ENCODE measurements at places on chromosomes 16 and 17. TPM values are rescaled to one million over a fixed set of nuclear protein-coding genes. Genes with fewer than 3 reads are reported as not detected.
A peak's percentile ranks its signal among the peaks of the same experiment; 100 is the strongest.

GRCh38 chr17:29045026-29045425 is 2.1 kb downstream of the PIPOX start:
- no peak for DNase-seq

CCDC102A gene
- 33.1 TPM for total RNA-seq

PRAC2 gene
- total RNA-seq, result 5.0 TPM

DNA sequence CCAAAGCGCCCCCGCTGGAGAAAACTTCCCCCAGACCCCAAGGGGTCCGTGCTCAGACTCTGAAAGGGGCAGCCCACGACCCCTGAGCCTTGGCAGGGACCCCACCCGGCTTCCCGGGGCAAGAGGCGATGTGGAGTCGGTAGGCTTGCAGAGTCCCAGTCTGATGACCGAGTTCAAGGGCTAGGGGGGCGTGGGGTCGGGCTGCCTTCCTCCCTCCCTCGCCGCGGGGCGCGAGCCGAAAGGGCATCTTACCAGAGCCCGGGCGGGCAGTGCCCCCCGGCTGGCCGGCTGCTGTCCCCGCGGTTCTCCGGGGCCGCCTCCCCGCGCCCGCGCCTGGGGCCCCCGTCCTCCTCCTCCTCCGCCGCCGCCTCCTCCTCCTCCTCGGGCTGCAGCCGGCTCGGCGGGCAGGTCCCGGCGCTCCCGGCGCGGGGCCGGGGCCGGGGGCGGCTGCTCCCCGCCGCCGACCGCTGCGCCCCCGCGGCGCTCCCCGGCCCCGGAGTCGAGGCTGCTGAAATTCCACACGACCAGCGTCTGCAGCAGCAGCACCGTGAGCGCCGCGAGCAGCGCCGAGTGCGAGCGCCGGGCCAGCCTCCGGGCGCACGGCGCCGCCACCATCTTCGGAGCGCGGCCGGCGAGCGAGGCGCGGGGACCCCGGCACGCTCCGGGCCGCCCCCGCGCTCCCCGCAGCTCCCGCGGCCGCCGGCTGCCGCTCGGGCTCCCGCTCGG is 415 bp downstream of the XYLT1 start:
- DNase-seq, result no peak

GPR179 gene
- total RNA-seq, result not detected

DNA sequence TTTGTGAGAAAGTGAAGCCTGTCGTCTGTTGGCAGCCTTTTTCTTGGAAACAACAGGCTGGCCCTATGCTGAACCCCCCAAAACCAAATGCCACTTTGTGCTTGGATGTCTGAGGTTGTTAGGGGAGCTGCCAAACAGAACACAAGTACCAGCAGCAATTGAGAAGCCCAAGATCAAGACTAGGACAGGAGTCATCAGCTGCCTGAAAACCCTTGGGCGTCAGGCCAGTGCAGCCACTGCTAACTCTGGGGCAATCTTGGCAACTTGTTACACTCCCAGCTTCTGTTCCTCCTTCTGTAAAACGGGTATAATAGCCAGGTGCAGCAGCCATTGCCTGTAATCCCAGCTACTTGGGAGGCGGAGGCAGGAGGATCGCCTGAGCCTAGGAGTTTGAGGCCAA is 9.3 kb upstream of the LRRC59 start:
- no peak for DNase-seq

FLII gene
- 203 TPM for total RNA-seq

DNA sequence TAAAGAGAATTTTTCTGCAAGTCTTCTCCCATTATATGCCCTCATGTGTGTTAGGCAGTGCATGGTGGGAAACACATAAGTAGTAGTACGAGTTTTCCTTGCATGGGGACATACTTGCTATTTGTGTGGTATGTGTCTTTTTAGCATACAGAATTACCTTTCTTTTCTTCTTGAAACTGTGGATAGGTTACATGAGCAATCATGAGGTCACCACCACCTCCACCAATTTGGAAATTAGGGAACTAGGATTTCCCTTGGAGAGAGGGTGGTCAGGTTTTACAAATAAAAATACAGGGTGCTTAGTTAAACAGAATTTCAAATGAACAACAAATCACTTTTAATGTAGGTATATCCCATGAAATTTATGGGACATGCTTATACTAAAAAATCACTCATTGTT is 16.3 kb upstream of the AMZ2 start:
- DNase-seq, result no peak

AGRP gene
- total RNA-seq, result not detected

TERB1 gene
- not detected for total RNA-seq

GRCh38 chr17:29076722-29077121 is 33.8 kb downstream of the PIPOX start:
- DNase-seq, result no peak

GRCh38 chr17:27733773-27734172 is 66.6 kb downstream of the NOS2 start:
- DNase-seq, result no peak

C17orf58 gene
- 21.1 TPM for total RNA-seq

TBC1D3 gene
- total RNA-seq, result not detected

GRCh38 chr17:70206361-70207010 is 37.2 kb downstream of the KCNJ2 start:
- DNase-seq, result no peak

DRC3 gene
- total RNA-seq, result 1.3 TPM

GRCh38 chr16:63719926-63720325 is 1401.9 kb downstream of the CDH11 start:
- no peak for DNase-seq

- DNase-seq, result no peak
Measured at GRCh38 chr16:27579087-27579980, 29.4 kb downstream of the KATNIP start.

DNA sequence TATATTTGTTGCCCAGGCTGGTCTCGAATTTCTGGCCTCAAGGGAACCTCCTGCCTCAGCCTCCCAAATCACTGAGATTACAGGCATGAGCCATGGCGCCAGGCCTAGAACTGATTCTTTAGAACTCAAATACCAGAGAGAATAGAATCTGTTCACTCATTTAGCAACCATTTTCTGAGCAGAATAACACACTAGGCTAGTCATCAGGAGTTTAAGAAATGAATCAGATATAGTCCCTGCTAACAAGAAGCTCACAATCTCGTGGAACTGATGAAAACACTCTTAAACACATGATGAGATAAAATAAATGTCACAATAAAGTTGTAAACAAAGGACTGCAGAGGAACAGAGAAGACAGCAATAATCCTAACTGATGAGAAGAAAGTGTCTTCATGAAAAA is 55.8 kb upstream of the ADCY9 start:
- peak; percentile 20 for DNase-seq

DNA sequence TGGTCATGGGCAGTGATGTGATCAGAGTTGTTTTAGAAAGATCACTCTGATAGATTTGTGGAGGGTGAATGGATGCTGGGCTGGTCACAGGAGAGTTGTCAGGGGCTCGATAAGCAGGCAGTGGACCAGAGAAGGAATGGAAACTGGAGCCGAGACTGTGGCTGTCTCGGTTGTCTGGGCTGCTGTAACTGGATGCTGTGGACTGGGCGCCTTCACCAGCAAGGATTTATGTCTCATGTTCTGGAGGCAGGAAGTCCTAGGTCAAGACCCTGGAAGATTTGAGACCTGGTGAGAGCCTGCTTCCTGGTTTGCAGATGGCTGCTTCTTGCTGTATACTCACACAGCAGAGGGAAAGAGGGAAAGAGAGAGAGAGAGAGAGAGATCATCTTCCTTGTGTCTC is 203.6 kb downstream of the HS3ST4 start:
- DNase-seq, result no peak

- DNase-seq, result no peak
Measured at GRCh38 chr16:83806036-83806435, 1.7 kb upstream of the HSBP1 start.

DNA sequence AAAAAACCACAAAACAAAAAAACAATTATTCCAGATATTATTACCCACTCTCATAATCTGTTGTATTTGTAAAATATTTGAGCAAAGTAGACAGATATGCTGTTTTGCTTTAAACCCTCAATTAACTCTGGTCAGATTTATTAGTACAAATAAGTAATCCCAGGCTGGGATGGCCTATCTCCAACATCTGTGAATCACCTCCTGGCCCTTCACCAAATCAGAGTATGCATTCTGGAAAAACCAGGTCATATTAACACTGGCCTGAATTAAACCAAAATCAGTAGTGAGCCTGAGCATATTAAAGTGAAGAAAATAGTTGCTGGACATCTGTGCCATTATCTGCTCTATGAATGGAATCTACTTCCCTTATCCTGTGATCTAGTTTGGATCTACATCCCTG is 41.0 kb downstream of the STAT3 start:
- peak; percentile 83 for DNase-seq

- DNase-seq, result no peak
Measured at GRCh38 chr16:7272567-7273158, 60.0 kb upstream of the RBFOX1 start.

DNA sequence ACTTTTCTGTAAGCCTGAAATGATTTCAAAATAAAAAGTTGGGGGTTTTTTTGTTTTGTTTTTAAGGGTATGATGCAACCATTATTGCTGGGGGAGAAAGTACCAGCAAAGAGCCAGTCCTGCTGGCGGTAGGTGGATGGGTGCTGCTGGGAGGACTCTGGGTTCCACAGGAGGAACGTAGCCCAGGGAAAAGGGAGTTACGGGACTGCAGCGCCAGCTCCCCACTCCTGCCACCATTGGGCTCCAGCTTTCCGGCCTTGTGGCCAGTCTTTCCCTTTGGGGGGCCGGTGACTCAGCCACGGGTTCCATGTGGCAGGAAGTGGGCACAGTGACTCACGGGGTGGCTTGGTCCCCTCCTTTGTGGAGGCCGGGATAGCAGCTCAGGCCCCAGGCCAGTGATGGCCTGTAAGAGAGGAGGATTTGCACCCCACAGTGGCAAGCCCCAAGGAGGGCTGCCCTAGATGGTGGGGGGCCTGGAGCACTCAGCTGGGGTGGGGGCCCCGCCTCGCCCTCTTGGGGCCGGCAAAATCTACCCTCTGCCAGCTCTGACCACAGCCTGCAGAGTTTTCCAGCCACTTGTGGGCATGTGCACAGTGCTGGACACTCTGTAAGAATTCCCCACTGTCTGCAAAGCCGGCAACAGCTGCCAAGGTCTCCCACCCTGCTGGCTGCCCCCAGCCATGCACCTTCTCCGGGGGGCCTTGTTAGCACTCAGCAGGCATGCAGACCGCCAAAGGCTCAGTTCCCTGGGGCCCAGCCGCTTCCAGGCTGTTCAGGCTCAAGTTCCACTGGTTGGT is 30.4 kb downstream of the SOCS3 start:
- peak; percentile 97 for DNase-seq

- DNase-seq, result peak; percentile 73
Measured at GRCh38 chr16:31453255-31454204, 5.8 kb upstream of the ARMC5 start.

GRCh38 chr17:67390006-67390645 is 13.0 kb downstream of the PITPNC1 start:
- no peak for DNase-seq

GRCh38 chr17:7541074-7541621 is 7.7 kb upstream of the TNFSF12 start:
- DNase-seq, result no peak

SNX11 gene
- total RNA-seq, result 19.7 TPM

DNA sequence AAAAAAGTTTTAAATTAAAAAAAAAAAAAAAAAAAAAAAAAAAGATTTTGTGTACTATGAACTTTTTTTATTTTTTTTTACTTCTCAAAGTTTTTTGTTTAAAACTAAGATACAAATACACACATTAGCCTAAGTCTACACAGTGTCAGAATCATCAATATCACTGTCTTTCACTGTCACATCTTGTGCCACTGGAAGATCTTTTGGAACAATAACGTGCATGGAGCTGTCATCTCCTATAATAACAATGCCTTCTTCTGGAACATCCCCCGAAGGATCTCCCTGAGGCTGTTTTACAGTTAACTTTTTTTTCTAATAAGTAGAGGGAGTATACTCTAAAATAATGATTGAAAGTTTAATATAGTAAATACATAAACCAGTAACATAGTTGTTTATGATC is 295.7 kb downstream of the KCNJ2 start:
- DNase-seq, result no peak

HBM gene
- total RNA-seq, result not detected

KRTAP4-4 gene
- not detected for total RNA-seq

DNA sequence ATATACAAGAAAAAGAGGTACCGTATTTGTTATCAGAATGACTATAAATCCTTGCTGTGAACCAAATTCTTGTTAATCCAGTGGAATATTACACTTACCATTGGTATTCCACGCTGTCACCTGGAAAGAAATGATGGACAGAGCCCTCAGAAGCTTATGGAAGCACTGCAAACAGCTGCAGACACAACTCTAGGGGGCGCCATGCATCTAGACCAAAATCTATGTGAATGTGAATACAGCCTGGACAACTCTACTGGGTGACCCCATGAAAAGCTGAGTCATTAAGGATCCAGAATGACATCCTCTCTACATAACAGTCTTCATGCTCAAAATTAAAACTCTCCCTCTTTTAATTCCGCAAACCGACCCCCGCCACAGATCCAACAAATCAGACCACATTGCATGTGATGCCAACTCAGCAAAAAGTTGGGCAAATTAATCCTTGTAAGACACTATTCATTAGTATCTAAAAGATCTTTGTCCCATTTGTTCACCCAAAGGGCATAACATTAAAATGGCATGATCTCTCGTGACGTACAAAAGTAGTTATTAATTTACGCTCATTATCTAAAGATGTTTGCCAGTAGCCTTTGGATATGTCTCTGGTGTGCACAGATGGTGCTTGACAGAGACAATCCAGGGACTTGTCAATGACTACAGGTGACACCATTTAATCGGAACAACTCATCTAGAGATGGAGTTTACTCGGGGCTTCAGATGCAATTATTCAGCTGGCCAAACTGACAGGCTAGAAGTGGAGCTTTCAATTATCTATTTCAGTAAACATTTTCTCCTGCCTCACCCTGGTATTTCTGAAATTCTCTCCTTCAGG is 552.7 kb upstream of the PSMD7 start:
- no peak for DNase-seq

DNA sequence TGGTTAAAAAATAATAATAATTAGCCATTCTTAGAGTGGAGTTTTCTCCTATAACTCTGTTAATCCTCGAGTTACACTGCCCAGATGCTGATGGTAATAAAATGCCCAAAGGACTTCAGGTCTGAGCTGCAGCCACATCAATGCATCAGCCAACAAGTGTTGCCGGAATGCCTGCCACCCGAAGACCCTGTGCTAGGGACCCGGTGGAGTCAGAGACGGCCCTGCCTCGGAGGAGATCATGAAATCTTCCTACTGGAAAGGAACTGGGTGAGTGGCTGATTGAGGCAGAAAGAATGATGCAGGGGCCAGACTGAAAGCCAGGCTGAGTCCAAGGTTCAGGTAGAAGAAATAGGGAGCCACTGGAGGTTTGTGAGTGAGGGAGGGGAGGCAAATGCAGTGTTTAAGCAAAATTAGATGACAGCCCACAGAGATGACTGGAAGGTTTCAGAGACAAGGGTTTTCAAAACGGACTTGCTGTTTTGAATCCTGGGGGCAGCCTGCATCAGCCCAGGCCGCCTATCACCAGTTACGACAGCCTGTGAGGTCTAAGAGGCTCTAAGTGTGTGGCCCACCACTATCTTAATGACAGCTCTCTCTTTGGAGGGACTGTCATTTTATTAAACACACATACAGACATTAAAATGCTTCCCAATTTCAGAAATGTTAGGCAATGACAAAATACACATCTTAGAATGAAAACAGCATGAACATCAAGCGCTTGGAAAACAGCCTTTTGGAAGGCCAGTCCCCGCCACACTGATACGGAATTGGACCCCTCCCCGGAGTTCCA is 100.0 kb downstream of the ZNF423 start:
- DNase-seq, result no peak

- no peak for DNase-seq
Measured at GRCh38 chr16:66800856-66801255, 528 bp downstream of the TERB1 start.

- DNase-seq, result no peak
Measured at GRCh38 chr17:655618-656017, 59.0 kb downstream of the VPS53 start.

GRCh38 chr16:83549316-83550182 is 258.2 kb upstream of the HSBP1 start:
- DNase-seq, result no peak

NPIPB9 gene
- not detected for total RNA-seq
